AG09319 (cell line): ENCODE measurements at places on chromosomes 7 and 10.

GRCh38 chr7:159064816-159065510 is 79.7 kb downstream of the VIPR2 start:
- DNase-seq = no peak

DNA sequence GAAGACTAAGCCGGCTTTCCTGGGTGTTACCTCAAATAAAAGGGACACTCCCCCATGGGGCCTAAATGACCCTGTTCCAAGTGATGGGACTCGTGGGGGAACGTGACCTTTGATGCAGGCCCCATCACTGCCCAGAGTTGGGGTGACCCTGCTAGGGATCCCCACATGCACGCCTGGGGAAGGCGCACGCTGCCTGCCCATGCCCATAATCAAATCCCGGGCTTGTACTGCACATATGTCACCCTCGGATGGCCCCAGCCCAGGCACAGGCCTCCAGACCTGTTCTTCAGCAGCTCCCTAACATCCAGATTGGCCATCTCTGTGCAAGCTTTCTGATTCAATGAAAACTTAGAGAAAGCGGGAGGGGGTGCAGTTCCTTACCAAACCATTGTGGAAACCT is 14.7 kb downstream of the EBF3 start:
- DNase-seq = no peak

DNA sequence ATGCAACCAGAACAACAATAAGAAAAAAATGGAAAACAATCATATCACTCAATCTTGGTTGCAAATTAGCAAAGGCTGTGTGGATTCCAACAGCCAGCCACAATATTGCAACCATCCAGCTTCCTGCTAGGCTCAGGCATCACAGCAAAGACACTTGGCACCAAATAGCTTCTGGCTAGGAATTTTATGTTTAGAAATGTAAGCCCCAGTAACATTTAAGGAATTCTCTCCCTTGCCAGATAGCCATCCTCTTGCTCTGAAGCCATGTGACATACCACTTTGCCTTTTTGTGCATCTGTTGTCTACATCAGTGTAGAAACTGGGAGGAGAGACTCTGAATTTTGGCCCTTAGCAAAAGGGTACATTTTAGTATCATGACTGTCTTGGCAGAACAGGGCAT is 22.2 kb downstream of the MKX start:
- DNase-seq = peak; percentile 92

DNA sequence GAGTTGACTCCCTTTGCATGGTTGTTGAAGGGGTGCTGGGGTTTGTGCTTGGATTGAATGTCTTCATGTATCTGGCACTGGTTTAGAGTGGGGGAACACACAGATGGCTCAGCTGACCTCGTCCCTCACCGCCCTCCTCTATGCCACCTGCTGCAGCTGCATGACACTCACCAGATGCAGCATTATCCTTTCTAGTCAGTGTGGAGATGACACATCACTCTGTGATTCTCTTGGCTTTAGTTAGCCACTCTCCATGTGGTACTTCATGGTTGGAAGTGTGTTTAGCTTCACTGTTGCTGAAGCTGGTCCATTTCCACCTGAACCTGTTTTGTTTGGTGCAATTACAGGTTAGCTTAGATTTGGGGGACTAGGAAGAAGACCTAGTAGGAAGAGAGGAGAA is 56.3 kb upstream of the BMPER start:
- DNase-seq = no peak

DNA sequence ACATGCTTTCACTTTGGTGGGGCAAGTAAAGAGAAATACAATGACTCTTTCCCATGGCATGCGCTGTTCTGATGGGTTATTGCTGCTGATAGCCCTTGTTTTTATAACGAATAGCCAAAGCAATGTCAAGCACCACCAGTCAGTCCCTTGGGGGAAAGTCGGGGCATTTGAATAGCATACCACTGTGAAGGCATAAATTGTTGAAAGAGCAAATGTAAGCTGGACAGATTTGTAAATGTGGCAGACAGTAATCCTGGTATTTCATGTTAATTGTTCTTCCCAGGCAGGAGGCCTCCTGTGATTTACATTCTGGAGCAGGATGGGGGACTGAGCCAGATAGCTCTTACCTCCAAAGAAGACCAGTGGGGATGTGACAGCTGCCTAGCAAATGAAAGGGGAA is 293.3 kb downstream of the ADRA2A start:
- DNase-seq = no peak

GRCh38 chr10:124151466-124152095 is 58.2 kb upstream of the CHST15 start:
- DNase-seq = no peak

DNA sequence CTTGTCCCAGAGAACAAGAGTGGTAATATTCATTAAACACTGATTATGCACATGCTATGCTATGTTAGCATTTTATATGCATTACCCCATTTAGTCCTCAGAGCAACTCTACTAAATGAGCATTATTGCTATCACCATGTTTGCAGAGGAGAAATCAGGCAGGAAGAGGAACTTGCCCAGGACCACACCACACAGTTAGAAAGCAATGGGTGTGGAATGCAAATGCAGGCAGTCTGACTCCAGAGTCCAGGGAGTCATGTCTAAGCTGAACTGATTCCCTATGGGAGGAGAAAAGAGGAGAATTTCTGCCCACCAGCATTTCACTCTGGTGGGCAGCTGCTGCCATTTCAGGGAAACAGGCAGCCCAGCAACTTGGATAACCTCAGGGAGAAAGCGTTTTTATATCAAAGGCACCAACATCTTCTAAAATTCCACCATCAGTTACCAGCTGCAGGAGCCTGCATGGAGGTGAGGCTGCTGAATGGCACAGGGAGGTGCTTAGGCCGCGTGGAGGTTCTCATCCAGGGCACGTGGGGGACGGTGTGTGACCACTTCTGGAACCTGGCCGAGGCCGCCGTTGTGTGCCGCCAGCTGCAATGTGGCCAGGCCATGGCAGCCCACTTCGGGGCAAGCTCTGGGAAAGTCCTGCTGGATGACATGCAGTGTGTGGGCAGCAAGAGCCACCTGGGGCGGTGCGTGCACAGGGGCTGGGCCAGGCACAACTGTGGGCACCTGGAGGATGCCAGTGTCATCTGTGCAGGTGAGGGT is 68.2 kb upstream of the C10orf120 start:
- no peak for DNase-seq

DNA sequence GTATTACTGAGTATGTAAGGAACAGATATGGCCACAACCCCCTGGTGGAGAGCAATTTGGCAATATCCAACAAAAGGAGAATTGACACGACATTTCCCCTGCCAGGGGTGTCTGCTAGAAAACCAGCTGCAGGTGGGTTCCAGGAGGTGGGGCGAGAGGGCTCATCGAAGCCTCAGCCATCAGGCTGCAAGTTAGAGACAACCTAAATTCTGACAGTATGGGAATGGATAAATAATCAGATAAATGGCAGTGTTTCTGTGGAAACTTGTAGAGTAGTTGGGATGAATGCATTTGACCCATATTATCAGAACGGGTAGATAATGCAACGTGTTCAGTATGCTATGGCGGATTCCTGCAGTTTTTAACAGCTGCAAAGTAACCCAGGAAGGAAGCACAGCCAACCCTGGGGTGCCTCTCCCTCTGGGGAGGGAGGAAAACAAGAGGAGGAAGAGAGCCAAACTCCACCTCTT is 3.5 kb downstream of the TMEM273 start:
- DNase-seq = no peak

- DNase-seq = no peak
These were observed 191.6 kb downstream of the LSM5 start for GRCh38 chr7:32298408-32299132.

DNA sequence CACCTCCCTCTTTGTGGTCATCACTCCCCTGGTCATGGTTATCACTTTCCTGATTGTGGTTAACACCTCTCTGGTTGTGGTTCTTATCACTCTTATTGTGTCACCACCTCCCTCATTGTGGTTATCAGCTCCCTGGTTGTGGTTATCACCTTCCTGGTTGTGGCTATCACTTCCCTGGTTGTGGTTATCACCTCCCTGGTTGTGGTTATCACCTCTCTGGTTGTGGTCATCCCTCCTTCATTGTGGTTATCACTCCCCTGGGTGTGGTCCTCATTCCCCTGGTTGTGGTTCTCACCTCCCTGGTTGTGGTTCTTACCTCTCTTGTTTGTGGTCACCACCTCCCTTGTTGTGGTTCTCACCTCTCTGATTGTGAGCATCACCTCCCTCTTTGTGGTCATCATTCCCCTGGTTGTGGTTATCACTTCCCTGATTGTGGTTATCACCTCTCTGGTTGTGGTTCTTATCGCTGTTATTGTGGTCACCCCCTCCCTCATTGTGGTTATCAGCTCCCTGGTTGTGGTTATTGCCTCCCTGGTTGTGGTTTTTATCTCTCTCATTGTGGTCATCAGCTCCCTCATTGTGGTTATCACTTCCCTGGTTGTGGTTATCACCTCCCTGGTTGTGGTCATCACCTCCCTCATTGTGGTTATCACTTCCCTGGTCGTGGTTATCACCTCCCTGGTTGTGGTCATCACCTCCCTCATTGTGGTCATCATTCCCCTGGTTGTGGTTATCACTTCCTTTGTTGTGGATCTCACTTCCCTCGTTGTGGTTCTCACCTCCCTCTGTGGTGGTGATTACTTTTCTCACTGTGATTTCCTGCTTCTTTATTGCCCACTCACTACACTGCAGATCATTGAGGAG is 106.7 kb downstream of the GPR26 start:
- DNase-seq = no peak

DNA sequence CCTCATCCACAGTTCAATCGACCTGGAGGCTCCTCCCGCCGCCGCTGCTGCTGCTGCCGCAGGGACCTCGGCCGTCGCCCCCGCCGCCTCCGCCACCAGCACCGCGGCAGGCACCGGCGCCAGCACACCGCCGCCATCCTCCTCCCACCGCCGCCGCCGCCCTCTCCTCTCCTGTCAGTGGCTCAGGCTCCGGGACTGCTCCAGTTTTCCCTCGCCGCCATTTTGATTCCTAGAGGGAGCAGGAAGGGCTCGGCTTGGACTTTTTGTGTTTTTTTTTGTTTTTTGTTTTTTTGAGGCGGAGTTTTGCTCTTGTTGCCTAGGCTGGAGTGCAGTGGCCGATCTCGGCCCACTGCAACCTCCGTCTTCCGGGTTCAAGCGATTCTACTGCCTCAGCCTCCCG is 3.0 kb upstream of the MCM10 start:
- DNase-seq = no peak

DNA sequence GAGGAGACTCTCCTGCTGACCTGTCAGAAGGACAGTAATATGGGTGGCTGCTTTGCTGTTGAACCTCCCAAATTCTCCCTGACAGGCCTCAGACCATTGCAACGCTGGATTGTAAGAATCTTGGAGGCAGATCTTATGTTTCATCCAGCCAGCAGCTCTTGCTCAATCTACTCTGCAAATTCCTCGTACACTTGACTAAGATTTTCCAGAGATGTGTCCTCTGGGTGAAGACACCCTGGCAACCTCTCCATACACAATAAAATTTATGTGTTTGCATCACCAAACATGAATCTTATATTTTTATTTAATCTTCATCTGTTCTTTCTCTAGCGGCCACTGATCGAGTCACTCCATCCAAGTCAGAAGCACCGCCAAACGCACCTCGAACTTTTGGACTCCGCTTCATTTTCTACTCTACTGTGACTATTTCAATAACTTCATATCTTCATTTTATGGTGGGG is 623.1 kb downstream of the ACTR3B start:
- no peak for DNase-seq

GRCh38 chr10:84265418-84265817 is 20.6 kb downstream of the RGR start:
- no peak for DNase-seq

- DNase-seq = no peak
These were observed 50.0 kb downstream of the MAGI2 start for GRCh38 chr7:79403451-79403850.

- no peak for DNase-seq
These were observed 31.3 kb downstream of the GNAT3 start for GRCh38 chr7:80480566-80480965.

DNA sequence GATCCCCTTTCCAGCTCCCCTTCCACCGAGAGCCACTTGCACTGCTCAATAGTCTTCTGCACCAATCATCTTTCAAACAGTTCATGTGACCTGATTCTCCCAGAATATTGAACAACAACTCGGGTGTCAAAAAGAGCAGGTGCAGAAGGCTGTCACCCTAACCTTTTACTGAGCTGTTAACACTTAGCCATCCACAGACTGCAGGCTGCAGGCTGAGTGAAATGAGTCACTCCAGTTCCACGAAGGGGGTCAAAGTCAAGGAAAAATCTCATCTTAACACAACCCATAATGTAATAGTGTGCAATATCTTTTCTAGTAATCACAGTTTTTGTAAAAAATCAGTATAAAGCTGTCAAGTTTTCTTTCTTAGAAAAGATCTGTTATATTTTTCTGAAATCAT is 63.1 kb downstream of the MTPAP start:
- DNase-seq = no peak

- DNase-seq = no peak
These were observed 201.8 kb downstream of the NSUN6 start for GRCh38 chr10:18449611-18450026.

DNA sequence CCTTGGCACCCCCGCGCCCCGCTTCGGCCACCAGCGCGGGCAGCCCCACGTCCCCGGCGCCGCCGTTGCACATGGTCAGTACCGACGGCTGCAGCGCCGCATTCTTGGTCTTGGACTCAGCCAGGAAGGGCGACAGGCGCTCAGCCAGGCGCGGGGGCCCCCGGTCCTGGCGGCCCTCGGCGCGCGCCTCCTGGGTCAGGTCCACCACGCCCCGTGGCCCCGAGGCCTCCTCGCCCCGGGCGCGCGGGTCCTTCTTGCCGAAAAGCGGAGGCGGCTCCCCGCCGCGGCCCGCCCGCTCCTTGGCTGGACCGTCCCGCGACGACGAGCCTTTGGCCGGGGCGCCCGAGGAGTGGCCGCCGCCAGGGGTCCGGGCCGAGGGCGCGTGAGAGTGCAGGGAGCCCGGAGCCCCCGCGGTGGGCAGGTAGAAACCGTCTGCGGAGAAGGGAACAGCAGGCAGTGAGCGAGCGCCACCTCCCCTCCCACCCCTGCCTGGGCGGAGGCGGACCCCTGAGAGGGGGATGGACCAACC is 34.7 kb downstream of the TNRC18 start:
- no peak for DNase-seq

- no peak for DNase-seq
These were observed 626.4 kb downstream of the TNS3 start for GRCh38 chr7:46955531-46955930.

GRCh38 chr7:108201766-108202165 is 71.6 kb upstream of the LAMB4 start:
- no peak for DNase-seq

DNA sequence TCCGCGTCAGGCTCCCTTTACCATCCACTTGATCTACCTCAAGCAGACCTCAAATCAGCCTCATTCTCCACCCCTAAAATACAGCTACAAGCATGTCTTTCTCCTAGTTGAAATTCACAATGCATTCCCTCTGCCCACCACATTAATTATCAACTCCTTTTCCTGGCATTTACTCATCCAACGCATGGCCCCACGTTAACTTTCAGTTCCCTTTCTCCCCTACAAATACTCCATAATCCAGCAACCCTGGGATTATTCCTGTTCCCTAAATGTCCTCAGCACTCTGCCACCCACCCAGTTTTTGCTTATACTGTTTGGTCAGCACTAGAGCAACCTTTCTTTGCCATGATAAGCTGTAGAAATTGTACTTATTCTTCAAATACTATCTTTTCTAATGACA is 5.7 kb upstream of the VIM start:
- DNase-seq = no peak

- DNase-seq = no peak
These were observed 96.5 kb upstream of the CREB5 start for GRCh38 chr7:28315565-28316410.
